Right lung (tissue), 10 donors: ENCODE measurements at places on chromosomes 3 and 15. TPM values are rescaled to one million over a fixed set of nuclear protein-coding genes. Genes with fewer than 3 reads are reported as not detected.

- DNase-seq = no peak
Measured at GRCh38 chr3:120985242-120985641, 77.2 kb downstream of the STXBP5L start.

DNA sequence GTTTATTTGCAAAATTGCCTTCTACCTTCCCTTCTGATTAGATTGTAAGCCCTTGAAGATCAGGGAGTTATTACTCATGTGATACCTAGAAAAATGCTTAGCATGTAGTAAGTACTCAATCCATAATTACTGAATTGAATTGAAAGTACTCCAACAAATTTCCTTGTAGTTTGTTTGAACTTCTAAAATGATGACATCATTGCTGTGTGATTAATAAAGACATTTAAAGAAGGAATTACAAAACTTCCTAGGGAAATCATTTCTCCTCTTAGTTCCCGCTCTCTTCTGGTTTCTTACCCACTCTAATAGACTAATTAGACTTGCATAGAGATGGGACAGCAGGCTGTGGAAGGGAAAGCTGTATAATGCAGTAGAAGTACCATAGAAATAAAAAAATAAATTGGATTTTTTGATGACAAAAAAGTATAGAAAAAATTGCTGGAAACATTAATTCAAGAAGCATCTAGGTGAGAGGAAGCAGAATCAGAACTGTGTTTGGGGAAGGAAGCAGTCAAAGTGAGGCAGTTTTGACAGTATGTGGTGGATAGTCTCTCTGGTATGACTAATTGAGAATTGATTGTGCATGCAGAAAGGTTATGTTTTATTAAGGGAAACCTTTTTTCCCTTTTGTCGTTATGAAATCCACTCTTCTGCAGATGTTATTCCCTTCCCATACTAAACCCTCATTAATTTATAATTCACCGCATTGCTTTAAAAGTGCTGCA, 93.0 kb downstream of the ALCAM start:
- no peak for DNase-seq

PPARG gene
- polyA plus RNA-seq = 4.7 TPM

PP2D1 gene
- 0.70 TPM for polyA plus RNA-seq

ADGRG7 gene
- not detected for polyA plus RNA-seq

KCNAB1 gene
- polyA plus RNA-seq = 1.5 TPM

DNA sequence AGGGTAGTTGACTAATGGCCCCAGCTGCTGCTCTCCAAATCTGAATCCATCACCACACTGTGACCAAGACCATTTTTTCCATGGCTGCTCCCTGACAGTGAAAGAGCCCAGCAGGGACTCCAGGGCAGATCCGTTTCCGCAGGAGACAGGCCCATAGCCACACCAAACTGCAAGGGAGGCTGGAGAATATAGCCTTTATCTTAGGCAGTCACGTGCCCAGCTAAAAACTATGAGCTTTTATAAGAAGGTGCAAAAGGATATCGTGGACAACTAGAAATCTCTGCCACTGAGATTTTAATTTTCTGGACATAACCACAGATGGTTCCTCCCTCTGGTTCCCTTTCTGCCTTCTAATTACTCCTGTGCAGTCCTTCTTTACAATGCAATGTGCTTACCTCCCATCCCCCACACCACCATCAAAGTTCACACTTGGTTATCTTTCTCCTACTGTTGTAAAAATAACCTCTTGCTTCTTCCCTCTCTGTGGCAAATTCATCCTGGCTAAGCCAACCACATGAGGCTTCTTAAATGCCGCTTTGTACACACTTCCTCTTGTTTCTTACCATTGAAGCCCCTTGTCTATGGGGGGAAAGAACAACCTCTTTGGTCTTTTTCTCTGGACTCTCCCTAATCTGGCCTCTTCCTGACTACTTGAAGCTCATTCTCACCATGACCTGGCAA, 233.7 kb downstream of the SHQ1 start:
- no peak for DNase-seq

TNFAIP8L3 gene
- 3.0 TPM for polyA plus RNA-seq

DNA sequence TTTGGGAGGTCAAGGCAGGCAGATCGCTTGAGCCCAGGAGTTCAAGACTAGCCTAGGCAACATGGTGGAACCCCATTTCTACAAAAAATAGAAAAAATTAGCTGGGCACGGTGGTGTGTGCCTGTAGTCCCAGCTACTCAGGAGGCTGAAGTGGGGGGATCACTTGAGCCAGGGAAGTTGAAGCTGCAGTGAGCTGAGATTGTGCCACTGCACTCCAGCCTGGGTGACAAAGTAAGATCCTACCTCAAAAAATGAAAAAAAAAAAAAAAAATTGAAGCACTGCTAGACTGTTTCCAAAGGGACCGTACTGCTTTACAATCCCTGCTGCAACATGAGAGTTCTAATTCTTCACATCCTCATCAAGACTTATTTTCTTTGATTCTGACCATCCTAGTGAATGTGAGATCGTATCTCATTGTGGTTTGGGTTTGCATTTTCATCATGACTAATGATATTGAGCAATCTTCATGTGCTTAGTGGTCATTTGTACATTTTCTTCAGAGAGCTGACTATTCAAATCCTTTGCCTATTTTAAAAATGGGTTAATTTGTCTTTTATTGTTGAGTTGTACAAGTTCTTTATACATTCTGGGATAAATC, 10.8 kb downstream of the CMTM8 start:
- DNase-seq = no peak

KBTBD13 gene
- polyA plus RNA-seq = 0.96 TPM

DNA sequence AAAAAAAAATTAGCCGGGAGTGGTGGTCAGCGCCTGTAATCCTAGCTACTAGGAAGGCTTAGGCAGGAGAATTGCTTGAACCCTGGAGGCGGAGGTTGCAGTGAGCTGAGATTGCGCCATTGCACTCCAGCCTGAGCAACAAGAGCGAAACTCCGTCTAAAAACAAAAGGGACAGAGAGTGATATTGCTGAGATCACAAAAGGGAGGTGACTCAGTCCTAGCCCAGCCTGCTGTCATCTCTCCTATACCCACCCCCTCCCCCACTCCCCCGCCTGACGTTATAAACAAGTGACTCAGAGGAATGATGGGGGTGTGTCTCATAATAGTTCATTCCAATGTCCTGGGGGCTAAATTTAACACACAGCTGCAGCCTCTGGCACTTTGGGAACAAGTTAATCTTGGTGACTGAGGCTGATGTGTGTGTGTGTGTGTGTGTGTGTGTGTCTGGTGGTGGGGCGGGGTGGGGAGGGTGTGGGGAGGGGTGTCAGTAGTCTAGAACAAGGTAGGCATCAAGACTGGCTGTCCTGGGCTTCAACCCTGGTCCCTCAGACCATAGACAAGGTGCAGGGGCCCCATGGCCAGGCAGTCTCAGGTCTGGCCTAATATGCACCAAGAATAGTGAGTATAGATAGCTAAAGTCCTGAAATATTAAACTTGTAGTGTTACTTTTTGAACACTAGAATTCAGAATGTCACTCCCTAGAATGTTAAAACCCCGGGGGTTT, 1.3 kb upstream of the KLHL40 start:
- no peak for DNase-seq

GRCh38 chr3:13541691-13542090, 7.2 kb upstream of the FBLN2 start:
- DNase-seq = no peak

DNA sequence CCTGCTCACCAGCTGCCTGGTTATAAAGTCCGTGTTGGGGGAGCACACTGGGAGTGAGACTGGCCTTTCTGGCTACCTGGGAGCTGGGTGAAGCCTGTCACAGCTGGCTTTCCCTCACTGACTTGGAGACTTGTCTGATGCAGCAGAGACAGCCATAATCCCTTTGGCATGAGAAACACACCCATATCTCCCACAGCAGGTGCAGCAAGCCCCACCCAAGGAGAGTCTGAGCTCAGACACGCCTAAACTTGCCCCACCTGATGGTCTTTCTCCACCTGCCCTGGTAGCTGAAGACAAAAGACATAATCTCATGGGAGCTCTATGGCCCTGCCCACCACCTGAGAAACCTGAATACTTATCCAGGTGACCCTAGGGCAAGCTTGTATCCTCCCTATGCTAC, 54.8 kb downstream of the NMD3 start:
- no peak for DNase-seq

DNA sequence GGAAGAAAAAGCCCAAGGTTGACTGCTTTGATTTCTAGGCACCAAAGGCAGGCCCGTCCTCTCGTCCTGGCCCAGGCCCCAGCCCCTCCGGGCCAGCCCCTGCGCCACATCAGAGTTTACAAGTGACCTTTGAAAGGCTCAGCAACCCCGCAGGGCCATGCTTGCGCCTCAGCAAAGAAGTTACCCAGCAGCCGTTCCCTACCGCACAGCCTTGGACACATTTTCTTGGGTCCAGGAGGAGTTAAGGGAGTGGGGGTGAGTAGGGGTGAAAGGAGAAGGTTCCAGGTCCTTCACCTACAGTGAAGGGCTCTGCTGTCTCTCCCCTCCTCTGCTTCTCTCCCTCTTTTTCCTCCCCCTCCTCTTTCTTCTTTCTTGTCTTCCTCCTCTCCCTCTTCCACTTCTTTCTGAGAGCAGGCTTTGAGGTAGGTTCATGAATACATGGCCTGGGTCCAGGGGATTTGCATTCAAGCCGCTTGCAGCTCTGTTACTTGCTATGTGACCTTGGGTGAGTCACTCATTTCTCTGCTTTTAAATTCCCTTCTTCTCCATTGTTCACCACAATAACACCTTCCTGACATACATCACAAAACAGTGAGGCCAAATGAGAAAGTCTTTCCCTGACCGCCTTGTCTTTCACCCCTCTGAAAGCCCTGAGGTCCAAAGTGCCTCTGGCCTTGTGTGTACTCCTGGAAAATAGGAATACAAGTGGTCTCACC, 223.3 kb upstream of the TPRG1 start:
- no peak for DNase-seq

DNA sequence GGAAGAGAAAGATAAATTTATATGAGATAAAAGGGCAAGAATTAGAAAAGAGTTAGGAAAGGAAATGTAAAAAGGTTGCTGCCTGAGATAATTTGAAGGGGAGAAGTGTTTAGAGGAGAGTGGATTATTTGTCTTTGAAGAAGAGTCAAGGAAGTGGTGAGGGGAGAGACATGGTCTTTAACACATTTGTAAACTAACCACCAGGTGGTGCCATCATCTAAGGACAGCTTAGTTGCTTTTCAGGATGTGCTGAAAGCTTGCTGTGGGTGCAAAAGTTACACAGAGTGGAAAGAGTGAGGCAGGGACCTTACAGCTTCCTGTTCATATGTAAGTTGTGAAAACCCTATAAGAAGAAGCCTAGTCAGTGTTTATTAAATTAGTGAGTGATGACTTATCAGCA, 114.1 kb upstream of the DNAJC19 start:
- DNase-seq = no peak

DNA sequence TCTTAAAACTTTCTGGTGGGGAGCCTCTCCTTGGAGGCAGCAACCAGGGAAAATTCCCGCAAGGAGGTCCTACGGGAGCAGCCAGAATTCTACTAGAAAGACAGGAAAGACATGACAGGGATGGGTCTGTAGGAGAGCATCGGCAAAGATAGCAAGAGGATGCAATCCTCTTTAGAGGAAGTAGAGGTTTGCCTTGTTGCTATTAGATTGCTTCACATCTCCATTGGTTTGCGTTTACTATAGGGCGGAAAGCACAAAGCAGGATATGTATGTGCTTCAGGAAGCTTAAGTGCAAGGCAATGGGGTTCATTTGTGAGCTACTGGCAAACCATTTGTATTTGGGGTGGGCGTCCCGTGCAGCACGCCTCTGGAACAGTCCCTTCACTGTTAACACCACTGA, 193.0 kb downstream of the RORA start:
- no peak for DNase-seq

FANCD2OS gene
- not detected for polyA plus RNA-seq

- no peak for DNase-seq
Measured at GRCh38 chr3:30751610-30752299, 142.7 kb downstream of the GADL1 start.

DNA sequence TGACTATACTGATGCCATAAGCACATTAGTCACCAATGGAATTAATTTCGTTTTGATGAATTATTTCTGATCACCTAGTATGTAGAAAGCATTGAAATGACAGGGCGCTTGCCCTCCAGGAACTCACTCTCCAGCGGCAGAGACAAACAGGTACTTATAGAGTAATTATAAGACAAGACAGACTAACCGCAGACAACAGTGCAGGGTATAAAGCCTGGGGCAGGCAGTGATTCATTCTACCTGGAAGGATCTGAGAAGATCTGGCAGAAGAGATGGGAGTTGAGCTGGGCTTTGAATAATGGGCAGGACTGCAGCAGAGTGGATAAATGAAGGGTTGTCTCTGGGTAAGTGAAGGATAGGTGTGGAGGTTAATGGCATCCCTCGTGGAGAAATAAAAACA, 331.8 kb downstream of the FGF12 start:
- DNase-seq = no peak

DNA sequence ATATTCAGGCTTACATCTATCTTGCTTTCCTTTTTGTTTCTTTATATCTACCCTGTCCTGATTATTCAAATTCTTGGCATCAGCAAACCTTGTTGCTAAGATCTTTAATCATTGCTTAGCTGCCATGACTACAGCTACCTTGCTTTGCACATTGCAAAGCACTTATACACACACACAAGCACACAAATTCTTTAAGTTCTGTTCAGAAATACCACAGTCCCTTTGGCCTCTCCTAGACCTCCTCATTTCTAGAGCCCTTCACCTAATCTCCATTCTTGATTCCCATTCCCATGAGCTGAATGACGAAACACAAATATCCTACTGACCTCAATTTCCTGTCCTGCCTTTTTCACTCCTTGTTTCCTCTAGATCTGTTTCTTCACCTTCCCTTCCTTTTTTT, 409.6 kb downstream of the UNC13C start:
- DNase-seq = no peak

DNA sequence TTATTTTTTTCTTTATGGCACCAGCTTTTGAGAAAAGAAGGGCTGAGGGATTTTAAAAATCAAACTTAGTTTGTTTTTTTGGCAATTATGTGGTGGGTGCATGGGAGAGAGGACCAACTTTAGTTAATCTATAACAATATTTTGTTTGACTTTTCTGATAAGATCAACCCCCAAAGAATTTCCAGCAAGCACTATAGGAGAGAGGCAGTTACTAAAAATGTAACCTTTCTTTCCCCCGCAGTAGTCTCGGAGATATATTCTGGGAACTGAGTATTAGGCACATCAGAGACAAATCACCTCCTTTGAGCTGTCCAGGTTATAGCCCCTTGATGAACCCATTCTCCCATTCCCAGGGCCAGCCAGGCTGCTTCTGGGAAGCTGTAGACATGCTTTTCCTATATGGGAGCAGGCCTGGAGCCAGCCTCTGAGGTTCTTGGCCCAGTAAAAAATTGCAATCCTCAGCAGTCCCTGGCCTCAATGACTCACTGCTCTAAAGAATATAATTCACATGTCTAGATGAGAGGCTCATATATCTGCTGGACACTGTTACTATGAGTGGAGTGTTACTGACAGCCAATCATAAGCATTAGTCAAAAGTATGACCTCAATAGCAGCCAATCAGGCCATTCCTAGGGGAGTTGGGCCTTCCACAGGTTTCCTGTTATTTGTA, 138.3 kb upstream of the AGBL1 start:
- DNase-seq = no peak

GRM2 gene
- 0.89 TPM for polyA plus RNA-seq
